ENCODE measurements at places on chromosomes 7 and 10. TPM values are rescaled to one million over a fixed set of nuclear protein-coding genes. Genes with fewer than 3 reads are reported as not detected.

Gene ANKIB1
- total RNA-seq: 83.3 TPM

Gene RBP4
- 0.36 TPM for total RNA-seq

Gene SNX8
- 28.9 TPM for total RNA-seq

Gene UNC5B
- total RNA-seq: 32.8 TPM

Gene AGMO
- 0.41 TPM for total RNA-seq

- no peak for DNase-seq
Measured at GRCh38 chr10:77628906-77629730, 8.5 kb downstream of the KCNMA1 start.

- DNase-seq: no peak
Measured at GRCh38 chr7:28115261-28115660, 65.3 kb downstream of the JAZF1 start.

GRCh38 chr10:70164163-70164562, 6.2 kb downstream of the SAR1A start:
- no peak for DNase-seq

DNA sequence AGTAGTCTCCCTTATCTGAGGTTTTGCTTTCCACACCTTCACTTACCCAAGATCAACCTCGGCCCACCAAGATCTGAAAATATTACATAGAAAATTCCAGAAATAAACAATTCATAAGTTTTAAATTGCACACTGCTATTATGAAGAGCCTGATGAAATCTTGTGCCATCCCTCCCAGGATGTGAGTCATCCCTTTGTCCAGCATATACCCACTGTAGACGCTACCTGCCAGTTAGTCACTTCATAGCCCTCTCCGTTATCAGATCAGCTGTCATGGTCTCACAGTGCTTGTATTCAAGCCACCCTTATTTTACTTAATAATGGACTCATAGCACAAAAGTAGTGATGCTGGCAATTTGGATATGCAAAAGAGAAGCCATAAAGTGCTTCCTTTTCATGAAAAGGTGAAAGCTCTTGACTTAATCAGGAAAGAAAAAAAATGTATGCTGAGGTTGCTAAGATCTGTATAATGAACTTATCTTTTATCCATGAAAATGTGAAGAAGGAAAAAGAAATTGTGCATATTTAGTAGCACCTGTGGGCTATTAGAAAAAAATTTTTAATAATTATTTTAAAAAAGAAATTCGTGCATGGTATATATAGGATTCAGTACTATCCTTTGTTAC, 9.8 kb upstream of the MRPS16 start:
- DNase-seq: peak; percentile 80

DNA sequence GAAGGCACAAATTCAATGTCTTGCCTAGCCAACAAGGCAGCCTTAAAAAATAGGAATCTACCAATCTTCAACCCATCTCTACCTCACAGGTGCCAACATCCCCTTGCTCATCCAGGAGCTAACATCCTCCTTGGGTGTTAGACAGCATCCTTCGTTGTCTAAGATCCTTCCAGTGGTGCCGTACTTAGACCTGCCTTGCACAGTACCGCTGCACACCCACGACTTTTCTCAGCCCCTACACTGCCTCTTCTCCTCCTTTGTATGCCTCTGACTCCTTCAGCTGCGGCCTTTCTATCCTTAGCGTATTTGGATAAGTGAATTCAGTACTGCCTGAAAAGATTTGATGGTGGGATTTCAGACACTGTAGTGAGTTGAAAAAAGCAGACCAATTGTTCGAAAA, 15.9 kb upstream of the PRTFDC1 start:
- no peak for DNase-seq
